ENCODE measurements at places on chromosomes 5 and 9.

- no peak for DNase-seq
Measured at GRCh38 chr9:76232861-76233489, 161.3 kb downstream of the RFK start.

DNA sequence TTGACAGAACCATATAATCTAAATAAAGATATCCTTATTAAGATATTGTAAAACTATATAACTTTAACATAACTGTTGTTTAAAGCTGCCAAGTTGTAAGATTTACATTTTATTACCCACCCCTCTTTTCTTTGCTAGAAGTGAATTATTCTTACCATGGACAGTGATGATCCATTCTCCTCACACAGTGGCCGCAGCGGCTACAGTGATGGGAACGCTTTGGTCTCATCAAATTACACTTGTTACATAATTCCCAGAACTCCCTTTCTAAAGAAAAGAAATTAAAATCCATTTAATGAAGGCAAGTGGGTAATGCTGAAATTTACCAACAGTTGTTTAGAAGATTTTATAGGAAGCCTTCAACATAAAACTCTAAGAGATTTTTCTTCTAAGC lies 31.2 kb downstream of the ZDHHC21 start:
- no peak for DNase-seq

DNA sequence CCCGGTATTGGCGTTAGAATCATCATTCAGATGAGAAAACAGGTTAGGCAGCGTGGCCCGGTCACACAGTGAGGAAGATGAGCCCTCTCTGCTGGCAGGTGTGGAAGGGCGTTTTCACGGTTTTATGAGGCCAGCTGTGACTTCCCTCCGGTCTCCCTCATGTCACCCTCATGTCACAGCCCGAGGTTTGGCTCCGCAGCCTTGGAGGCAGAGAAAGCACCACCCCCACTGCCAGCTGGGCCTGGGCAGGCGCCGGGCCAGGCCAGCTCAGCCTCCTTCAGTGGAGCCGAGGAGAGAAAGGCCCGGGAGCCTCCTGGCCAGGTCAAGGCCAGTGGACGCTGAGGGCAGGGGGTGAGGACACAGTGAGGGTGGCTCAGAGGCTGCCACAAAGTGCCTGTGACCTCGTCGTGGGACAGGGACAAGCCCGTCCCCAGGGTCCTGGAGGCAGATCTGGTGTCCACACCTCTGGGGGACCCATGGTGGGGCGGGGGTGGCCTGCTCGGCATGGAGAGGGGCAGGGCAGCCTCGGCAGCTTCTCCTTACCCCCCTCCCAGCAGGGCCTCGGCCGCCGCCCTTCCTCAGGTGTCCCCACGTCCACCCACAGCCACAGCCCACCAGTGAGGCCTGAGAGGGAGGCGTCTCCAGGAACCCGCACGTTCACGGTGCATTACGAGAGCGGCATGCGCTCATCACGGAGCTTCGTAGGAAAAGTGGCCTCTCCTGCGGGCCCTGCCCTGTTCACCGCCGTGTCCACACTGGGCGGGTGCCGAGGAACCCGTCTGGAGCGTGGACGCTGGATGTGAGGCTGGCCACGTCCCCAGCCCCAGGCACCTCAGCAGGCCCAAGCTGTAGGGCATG lies 32.2 kb downstream of the EXD3 start:
- no peak for DNase-seq

DNA sequence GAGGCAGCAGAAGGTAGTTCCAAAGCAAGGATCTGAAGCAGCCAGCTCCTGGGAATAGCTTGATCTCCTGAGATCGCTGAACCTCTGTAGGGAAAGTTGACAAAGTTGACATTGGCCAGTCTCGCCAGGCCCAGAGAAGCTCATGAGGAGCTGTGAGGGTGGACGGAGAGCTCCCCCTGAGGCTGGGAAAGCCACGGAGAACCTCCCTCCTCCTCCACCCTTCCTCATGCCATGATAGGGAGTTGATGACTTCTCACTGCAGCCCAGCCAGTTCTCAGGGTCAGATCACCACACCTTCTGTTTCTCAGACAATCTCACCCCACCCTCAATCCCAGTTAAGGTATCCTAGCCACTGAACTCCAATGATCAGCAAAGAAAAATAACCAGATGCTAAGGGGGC lies 30.4 kb upstream of the KCNV2 start:
- no peak for DNase-seq

DNA sequence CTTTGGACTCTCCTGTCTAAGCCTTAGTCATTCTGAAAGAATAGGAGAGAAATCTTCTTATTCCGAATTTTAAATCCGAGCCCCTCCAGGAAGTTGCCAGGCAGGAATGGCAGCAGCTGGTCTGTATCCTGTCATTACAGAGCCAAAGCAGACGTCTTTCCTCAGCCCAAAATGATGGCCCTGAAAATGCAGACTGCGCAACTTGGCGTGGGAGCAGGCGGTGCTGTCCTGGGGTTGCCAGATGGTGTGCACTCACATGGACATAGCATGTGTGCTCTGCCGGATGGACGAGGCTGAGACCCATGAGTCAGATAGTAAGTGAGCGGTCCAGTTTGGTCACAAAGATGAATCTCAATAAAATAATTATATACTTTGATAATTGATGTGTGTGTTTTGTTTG lies 410.4 kb downstream of the KCTD16 start:
- DNase-seq = no peak

GRCh38 chr5:169567079-169567478 lies 16.5 kb upstream of the SPDL1 start:
- no peak for DNase-seq

DNA sequence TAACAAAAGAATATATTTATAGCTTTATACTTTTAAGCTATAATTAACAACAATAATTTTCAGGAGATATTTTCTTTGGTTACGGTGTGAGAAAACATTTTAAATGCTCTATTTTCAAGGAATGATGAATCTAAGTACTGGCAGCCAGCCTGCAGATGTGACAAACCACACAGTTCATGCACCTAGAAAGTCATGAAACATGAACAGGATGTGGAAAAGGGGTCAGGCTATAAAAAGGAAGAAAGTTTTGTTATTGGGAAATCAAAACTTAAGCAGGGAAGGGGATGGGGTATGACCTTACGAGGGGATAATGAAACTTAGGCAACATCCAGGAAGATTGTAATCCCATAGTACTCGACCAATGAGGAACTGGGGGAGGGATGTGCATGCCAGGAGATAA lies 508.7 kb upstream of the GRAMD2B start:
- DNase-seq = no peak

- DNase-seq = no peak
Measured at GRCh38 chr9:34592895-34593601, 3.5 kb upstream of the CNTFR start.

DNA sequence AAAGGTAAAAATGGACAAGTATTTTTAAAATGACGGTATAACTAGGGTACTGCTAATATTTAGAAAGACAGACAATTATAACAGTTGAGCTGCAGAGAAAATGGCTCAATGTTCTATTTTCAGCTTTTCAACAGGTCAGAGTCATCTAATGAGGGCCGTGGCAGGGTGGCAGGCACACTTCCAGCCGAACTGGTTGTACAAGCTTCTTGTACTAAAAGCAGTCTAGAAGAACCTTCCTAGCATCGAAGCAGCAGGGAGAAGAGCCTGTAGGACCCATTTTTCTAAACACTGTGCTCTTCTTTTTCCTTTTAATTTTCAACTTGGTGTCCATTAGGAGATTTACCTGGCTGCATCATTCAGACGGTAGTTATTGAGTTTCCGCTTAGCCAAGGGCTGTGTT lies 85.6 kb downstream of the SLC28A3 start:
- DNase-seq = no peak

DNA sequence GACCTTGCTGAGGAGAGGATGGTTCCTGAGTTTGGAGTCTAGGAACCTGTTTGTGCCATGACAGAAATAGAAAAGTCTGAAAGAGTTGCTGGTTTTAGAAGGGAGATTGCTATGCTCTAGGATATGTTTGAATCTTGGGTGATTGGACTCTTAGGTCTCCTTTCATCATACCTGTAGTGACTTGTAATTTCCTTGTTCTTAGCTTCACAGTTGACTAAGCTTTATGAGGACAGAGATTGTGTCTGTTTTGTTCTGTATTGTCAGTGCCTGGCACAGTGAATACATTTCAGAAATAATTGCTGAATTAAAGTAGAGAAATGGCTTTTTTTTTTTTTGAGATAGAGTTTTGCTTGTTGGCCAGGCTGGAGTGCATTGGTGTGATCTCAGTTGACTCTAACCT lies 31.5 kb downstream of the GAPVD1 start:
- DNase-seq = no peak

GRCh38 chr5:2130361-2130760 lies 247.6 kb upstream of the IRX4 start:
- no peak for DNase-seq

- no peak for DNase-seq
Measured at GRCh38 chr9:107309271-107309670, 26.2 kb downstream of the RAD23B start.

DNA sequence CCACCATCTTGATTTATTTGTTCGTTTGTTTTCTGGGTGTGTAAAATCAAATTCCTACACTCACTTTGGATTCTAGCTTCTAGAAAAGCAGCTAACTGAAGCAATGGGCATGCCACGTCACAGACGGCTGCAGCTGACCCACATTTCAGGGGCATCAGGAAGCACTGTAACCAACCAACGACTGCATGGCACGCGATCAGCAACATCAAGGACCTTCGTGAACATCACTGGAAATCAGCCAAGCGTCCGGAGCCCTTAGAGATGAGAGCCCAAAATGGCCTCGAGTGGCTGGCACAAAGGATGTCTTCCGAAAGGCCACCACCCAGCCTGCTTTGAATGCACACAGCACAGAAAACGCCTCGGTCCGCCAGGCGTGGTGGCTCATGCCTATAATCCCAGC lies 191.1 kb downstream of the OLFM1 start:
- no peak for DNase-seq

GRCh38 chr5:159827861-159828260 lies 88.4 kb upstream of the ADRA1B start:
- no peak for DNase-seq

DNA sequence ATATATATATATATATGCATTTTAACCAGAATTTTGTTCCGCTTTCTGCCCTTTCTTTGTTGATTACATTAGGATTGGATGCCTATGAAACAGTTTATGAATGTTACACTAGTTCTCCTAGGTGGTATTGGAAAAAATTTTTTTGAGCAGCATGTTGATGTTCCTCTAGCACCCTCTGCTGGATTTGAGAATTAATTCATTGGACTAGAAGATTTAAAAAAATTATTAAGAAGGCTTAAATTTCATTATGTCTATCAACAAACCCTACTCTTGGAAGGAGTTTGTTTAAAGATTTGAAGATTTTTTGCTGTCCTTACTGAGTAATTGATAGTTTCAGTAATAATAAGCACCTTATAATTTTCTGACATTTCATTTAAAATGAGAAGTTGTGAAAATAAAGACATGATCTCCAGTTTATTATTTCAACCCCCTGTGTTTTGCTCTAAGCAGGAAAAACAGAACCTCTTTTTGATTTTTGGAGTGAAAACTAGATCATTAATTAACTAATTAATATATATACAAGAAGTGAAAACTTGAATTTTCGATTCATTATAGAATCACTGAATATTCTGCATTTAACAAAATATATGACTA lies 89.6 kb downstream of the CCDC171 start:
- peak; percentile 28 for DNase-seq

GRCh38 chr5:162886717-162887116 lies 550.7 kb upstream of the CCNG1 start:
- no peak for DNase-seq

DNA sequence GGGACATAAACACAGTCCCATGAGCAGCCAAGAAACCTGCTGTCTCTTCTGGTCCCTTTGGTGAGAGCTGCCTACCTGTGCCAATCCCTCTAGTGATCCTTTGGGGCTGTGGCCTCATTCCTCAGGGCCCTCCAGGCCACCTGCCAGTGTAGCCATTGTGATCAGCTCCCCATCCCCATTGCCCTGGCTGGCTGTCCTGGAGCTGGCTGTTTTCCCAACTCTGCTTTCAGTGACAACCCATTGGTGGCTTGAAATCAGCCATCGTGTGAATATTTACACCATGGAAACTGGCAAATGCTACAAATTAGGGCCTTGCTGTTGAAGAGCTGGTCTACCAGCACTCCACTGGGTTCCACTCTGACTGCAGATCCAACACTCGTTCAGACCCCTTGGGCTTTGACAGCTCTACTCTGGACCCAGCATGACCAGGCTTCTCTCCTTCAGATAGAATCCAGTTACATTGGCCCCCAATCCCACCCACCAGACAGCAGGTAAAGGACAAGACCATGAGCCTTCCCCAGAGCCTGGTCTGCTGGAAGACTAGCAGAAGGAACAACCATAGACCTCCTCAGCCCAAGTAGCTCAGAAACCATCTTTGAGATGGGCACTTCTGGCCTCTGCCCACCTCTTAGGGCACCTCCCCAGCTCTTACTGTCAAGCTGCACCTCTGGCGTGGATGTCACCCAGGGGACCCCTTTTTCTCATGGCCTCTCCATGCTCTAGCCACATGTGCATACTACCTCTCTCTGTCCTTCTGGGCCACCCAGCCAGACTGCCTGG lies 69.2 kb upstream of the NEK6 start:
- DNase-seq = no peak

GRCh38 chr5:38879078-38879460 lies 33.3 kb downstream of the OSMR start:
- DNase-seq = no peak

- no peak for DNase-seq
Measured at GRCh38 chr5:169131616-169132301, 169.2 kb downstream of the SLIT3 start.

GRCh38 chr5:42923710-42924109 lies 112.0 kb upstream of the SELENOP start:
- DNase-seq = no peak

DNA sequence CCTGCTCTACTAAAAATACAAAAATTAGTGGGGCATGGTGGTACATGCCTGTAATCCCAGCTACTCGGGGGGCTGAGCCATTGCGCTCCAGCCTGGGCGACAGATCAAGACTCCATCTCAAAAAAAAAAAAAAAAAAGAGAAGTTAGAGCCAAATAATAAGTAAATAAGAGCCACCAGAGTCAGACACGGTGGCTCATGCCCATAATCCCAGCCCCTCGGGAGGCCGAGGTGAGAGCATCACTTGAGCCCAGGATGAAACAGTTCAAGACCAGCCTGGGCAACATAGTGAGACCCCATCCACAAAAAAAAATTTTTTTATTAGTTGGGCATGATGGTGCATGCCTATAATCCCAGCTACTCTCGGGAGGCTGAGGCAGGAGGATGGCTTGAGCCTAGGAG lies 85.8 kb upstream of the LARP1 start:
- DNase-seq = no peak

GRCh38 chr9:13354733-13355132 lies 75.2 kb upstream of the MPDZ start:
- DNase-seq = no peak

Measured in HFFc6 (cell line).